ENCODE measurements at places on chromosomes 7 and 10. TPM values are rescaled to one million over a fixed set of nuclear protein-coding genes. Genes with fewer than 3 reads are reported as not detected.
A peak's percentile ranks its signal among the peaks of the same experiment; 100 is the strongest.

DNA sequence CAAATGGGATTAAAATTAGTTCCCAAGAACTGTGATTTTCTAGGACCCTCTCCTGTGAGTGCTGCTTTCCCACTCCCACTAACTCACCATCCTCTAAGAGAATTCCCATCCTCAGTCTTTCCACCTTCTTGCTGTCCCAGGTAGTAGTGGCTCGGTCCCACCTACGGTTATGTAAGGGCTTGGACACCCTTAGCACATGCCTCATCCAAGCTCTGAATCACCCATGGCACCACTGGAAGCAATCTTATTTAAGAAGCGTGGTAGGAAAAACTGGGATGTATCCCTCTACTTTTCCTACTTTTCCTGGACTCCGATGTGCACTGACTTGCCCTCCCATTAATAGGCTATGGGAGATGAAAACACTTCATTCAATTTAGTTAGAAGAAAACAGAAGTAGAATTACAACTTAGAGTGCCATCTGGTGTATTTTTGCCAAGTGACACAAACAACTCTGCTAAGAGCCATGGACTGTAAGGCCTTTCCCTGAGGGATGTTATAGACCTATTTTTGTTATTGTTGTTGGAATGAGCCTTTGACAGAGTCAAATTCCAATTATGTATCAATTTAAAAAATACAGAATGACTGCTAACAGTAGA lies 13.7 kb upstream of the ANKRD22 start:
- DNase-seq: no peak

Gene TRIM50
- total RNA-seq: not detected

DNA sequence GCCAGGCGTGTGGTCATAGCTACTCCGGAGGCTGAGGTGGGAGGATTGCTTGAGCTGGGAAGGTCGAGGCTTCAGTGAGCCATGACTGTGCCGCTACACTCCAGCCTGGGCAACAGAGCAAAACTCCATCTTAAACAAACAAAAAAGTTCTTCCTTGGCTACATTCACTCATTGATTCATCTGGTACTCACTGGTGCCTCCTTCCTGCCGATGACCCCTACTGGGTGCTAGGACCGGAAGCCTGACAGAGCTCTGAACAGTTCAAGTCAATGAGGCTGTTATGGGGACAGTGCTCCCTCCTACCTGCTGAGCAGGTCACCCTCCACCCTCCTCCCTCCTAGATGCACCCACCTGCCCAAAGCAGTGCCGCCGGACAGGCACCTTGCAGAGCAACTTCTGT lies 4.9 kb downstream of the PCOLCE start:
- no peak for DNase-seq

Gene CLDN4
- not detected for total RNA-seq

Gene LRRD1
- not detected for total RNA-seq

GRCh38 chr10:4688168-4688567 lies 137.8 kb upstream of the AKR1E2 start:
- no peak for DNase-seq

DNA sequence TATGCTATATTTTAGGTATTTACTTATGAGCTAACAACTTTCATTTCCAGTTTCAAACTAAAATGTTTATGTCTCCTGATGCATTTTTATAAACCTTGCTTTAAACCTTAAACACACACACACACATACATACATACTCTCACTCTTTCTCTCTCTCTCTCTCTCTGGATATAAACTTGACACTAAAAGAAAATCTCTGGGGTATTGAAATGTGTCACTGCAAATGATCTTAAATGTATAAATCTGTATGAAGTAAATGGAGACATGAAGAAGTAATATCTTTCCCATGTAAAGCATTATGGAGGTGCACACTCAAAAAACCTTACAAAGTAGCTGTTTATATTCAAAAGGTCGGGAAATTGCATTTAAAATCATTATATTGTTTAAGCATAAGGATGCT lies 37.0 kb downstream of the RELN start:
- no peak for DNase-seq

Gene RBM28
- 33.4 TPM for total RNA-seq

Gene PIK3CG
- total RNA-seq: not detected

Gene PPRC1
- total RNA-seq: 15.4 TPM

DNA sequence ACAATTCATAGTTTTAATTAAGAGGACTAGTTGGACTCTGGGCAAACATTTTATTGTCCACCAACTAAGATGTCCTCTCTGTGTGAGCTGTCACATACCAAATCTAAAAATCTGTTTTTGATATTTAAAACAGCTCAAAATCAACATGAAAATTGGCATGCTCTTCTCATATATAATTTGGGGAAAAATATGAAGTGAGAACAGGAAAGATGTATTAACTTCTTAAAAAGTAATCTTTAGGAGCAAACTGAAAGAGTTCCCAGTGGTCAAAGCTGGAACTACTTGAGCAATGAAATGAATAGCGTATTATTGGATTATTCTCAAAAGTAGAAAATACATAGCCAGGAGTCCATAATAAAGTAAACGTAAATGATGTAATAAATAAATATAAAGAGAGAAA lies 147.2 kb downstream of the DYNC1I1 start:
- DNase-seq: no peak

DNA sequence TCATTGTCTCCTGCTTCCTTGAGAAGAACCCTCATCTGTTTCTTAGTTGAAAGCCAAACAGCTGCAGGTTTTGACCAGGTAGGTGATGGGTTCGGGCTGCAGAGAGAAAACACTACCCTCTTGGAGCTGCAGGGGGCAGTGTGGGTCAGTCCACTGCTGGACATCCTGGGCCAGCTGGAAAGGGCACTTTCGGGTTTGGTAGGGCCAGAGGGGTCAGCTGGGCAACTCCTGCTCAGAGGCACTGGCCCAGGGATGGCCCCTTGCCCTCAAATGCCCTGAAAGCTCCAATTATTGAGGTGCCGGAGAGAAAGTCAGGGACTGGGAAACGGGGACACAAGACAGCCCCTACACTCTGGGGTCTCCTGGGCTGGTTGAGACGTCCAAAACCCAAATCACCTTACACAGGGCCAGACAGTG lies 90.7 kb downstream of the MKI67 start:
- peak; percentile 67 for DNase-seq

DNA sequence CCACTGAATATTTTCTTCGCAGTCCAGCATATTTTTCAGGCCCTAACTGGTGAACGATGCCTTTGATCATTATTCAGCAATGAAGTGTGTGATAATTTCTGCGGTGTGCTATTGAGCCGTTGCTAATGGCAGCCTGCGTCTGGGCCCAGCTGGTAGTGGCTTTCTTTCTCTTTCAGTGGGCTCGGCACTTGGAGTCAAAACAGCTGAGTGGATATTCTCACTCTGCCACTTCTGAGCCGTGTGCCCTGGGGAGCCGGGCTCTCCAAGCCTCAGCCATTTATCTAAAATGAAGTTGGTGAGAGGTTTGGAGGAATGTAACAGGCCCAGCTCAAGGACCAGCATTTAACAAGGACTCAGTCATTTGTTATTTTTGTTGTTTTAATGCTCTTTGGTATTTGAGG lies 87.5 kb upstream of the IFRD1 start:
- peak; percentile 40 for DNase-seq

Gene PRF1
- total RNA-seq: not detected

DNA sequence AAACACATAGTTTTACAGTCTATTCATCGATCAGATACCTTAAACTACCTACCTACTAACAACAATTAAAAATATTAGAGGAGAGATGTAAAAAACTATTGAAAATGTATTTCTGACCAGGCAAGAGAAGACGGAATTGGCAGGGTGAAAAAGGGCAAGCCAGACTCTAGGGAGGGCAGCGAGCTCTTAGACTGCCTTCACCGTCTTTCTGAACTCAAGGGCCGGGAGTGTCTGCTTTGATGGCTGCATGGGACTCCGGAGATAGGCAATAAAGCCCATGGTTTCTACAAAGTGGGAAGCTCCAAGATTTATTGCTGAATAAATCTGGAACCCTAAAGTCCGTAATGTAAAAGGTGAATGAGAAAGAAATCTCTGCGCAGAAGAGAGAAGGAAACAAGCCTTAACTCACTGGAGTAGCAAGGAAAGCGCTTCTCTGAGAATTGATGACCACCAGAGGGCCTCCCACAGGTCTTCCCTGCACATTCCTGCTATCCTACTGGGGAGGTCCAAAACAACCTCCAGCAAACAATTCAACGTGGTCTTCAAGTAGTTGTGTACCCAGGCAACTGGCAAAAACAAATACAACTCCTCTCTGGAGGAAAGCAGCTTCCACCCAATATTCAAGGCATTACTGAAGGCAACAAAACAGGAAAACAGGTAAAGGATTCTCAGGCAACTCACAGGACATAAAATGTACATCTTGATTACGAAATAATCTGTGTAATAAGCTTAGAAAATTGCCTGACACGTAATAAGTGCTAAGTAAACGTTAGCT lies 181.3 kb downstream of the SDK1 start:
- peak; percentile 77 for DNase-seq

DNA sequence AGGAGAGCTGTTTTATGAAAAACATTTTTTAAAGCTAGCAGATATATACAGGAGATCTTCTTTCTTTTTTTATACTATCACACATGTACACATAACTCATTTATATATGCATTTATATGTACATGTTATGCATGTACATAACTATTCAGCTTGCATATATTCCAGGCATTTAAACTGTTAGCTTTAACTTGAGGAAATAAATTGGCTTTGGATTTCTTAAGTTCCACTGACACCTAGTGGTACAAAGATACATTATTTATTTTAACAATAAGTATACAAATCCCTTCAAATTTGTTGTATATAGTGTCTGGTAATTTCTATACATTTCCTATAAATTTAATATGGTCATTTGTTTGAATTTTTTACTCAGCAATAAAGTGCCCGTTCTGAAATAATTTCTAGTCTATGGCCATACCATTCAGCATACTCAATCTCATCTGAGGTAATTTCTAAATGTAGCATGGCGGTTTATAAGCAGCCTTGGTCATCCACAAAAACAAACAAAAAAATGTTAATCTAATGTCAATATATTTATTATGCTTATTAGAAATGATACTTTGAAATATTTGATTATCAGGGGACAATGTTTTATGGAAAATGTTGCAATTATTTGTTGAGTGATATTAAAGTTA lies 11.6 kb downstream of the ZDHHC6 start:
- peak; percentile 8 for DNase-seq

- no peak for DNase-seq
Measured at GRCh38 chr7:102081244-102081627, 205.4 kb upstream of the SH2B2 start.

Gene LIPF
- not detected for total RNA-seq

GRCh38 chr10:92693534-92693893 lies 3.8 kb downstream of the HHEX start:
- DNase-seq: no peak

DNA sequence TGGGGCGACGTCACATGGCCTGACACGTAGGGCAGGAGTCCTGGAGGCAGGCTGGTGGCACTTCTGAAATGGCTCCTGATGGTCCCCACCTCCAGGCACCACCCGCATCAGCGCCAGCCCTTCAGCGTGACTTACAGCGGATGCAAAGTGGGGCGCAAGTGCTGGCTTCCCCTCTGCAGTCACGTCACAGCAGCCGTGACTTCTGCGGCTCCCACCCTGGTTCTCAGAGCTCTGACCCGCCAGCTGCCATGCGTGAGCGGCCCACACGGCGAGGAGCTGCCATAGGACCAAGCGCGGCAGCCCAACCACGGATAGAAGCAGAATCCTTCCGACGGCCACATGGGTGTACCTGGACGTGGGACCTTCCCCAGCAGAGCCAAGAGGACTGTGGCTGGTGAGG lies 159.0 kb downstream of the ELFN1 start:
- no peak for DNase-seq

DNA sequence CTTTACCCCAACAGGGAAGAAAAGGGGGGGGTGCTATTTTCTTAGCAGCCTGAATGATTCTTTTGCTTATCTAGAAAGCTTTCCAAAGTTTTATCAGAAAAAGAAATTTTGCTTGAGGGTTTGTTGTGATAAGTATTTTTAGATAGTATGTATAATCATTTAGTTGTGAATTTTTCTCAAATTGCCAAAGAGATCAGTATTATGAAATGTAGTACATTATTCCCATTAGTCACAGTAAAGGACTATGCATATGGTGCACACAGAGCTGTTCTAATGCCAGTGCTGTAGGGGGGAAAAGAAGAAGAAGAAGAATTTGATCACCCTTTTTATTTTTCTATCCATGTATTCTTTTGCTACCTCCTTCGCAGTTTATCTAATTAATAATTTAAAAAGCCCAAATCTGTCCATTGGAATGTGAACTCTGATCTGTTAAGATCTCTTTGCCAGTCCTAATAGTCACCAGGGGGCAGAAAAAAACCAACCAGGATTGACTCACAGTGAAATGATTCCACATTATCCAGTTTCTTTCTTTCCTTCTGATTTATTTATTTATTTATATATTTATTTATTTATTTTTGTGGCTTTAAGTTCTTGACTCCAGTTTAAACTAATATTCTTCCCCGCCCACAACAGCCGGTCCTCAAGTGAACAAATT lies 4.7 kb downstream of the RBM20 start:
- no peak for DNase-seq

- no peak for DNase-seq
Measured at GRCh38 chr7:129843978-129844840, 108.6 kb downstream of the UBE2H start.

- no peak for DNase-seq
Measured at GRCh38 chr7:12814107-12814506, 126.7 kb downstream of the ARL4A start.
